ENCODE measurements at places on chromosomes 3 and 15.

DNA sequence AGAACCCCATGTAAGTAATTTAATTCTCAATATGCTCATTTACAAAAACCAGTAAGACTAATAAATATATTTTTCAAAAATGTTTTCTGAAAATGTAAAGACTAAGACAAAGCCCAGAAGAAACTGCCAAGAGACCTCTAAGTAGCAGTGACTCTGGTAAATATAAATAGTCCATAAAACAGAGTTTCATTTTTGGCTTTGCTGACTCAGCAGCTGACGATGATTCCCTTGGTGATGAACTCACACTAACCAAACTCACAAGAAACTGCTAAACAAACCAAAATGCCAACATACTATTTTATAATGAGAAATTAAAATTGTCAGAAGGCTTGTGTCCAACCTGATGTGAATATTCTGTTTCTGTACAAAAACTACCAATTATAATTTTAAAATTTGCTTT, 31.5 kb upstream of the IMPG2 start:
- DNase-seq, result no peak

GRCh38 chr15:29785642-29786041, 36.6 kb downstream of the TJP1 start:
- DNase-seq, result no peak

DNA sequence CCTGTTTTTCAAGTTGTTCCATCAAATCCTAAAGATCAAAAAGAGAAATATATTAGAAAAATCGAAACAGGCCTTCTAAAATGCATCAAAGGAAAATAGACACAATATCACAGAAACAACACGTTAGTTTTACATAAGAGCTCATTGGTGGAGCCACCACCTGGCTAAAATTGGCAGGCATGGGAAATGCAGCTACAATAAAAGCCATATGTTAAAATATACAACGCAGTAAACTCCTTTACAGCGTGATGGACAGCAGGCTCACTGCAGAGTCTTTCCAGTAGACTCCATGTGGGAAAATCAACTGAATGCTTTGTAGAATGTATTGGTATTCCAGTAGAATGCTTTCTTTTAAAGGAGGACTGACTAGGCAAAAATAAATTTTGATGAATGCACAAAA, 40.9 kb upstream of the MYO5C start:
- no peak for DNase-seq

DNA sequence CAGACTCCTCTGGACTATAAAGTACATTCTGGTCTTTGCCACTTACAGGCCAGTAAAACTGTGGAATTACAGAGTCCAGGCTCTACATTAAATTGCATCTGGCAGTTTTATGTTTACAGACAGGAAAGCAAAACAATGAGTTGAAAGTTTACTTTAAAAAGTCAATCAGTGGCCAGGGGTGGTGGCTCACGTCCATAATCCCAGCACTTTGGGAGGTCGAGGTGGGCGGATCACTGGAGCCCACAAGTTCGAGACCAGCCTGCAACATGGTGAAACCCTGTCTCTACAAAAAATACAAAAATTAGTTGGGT, 53.8 kb downstream of the TM4SF4 start:
- DNase-seq, result no peak

DNA sequence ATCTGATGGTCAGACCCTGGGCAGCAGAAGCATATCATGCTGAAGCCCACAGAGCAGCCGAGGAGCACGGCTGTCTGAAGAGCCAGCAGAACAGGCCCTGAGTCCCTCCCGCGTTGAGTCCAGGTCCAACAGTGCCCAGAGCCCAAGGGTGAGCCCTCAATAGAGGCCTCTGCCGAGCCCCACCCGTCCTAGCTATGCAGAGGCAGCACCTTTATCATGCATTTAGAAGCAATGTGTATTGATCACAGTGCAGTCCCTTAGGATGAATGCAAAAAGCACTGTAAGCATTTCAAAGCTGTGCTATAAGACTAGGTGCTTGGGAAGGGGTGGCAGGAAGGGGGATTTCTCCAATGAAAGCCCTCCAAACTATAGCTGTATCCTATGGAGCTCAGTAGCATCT, 208.5 kb downstream of the GABRB3 start:
- DNase-seq, result no peak

GRCh38 chr3:147652651-147653366, 243.6 kb downstream of the ZIC1 start:
- no peak for DNase-seq

- no peak for DNase-seq
These were observed 24.3 kb downstream of the PLEKHO2 start for GRCh38 chr15:64865998-64866520.

- DNase-seq, result no peak
These were observed 26.9 kb downstream of the PIERCE2 start for GRCh38 chr15:55434989-55435825.

- DNase-seq, result no peak
These were observed 99.5 kb downstream of the SQOR start for GRCh38 chr15:45734260-45734711.

DNA sequence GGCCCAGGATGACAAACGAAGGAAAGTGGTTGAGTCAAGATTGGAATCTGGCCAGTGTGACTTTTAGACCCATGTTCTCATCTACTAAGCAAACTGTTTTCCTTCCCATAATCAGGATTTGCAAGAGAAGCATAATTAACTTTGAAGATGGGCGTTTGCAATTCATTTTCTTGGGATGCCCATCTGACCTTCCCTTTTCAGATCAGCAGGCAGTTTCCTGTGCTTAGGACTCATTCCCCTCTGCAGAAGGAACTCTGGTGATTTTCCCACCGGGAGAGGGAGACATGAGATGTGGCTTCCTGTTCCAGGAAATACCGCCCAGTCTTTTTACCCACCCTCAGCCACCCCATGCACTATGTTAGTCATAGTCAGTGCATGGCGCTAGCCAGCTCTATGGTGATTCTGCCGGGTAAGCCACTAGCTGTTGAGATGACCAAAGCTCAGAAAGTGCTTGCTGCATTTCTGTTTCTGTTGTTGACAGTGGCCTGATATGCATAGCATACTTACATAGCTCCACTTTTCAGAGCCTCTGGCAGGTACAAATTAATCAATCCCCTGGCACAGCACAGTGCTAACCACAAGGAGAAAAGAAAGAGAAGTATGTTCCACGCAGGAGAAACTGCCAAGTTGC, 129.4 kb downstream of the VGLL4 start:
- no peak for DNase-seq

DNA sequence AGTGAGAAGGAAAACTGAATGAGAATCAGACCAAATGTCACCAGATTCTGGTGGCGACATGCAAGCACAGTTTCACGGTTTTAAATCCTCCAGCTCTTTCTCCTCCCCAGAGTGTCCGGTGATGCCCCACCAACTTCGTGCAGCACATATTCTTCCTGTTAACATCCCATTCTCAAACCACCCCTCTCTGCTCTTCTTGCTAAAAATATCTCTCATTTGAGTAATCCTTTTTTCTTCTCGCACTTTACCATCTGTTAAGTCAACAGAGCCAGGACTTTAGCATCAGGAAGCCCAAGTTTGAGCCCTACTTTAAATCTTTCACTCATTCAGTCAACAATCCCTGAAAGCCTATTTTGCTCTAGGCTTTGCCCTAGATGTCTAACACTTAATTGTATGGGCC, 68.2 kb upstream of the VGLL4 start:
- DNase-seq, result no peak

DNA sequence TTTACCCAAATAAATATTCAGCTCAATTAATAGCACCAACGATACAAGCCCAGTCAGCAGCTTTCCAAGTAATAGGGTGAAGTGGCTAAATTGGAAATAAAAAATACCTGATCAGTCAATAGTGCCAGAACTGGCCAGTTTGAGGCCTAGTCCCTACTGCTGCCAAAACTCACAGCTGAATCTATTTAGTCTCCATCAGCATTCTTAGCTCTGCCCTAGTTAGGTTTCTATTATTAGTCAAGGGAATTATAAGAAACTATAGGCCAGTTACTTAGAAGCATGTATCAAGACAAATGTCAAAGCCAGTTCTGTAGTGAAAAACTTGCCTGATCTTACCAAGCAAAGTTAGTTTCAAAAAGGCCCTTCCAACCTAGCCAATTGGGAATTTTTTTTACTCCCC, 146.2 kb upstream of the ZBTB20 start:
- no peak for DNase-seq

DNA sequence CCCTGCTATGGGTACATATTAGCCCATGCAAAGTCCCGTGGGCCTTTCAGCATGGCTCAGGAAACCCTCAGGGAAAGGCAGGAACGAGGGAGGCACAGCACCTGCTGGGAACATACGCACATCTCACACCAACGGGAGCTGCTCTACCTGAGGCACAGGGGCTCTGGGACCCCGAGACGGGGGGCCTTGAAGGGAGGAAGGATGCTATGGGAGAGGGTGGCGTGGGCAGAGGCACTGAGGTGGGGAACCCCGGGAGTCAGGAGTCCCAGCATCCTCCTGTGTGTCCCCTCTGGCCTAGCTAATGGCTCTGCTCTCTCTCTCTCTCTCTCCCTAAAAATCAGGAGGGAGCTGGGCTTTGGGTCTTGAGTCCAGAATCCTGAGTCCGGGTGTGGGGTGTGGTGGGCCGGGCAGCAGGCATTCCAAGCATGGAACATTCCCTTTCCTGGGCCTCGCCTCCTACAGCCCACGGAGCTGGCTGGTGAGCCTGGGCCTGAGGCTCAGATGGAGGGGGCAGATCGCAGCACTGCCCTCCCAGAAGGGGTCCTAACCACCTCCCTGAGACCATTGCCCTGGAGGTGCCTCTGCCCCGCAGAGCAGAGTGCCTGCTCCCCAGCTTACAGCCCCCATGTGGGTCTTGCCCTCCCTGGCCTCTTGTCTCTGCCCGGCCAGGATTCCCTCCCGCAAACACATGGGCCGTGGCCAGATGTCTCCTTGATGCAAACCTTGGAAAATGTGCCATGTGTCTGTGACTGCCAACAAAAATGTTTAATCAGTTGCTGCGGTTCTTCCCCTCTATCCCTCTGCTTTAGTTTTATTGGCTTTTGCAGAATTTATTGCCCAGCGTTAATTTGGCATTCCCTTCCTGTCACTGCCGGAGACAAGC, 101.6 kb downstream of the TMEM266 start:
- DNase-seq, result no peak

GRCh38 chr15:60854858-60855564, 374.1 kb downstream of the RORA start:
- DNase-seq, result no peak

DNA sequence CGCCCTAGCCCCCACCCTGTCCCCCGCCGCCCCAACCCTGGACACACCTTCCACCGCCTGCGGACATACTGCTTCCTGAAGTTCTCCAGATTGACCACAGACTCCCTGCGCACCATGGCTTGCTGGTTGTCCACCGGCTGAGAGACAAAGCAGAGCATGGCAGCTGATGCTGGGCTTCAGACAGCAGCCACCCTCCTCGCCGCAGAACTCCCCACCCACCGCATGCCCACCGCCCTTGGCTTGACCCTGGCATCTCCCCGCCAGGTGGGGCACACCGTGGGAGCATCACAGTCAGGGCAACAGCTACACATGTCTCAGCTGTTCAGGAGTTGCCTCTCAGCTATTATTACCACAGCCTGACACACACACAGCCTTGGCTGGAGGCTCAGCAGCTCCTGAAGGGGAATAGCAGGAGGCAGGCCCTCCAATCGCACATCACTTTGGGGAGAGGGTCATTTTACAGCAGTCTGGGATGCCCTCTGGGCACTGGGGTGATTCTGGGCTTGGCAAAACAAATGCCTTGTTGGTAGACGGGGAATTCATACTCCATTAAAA, 78.4 kb upstream of the HERC1 start:
- DNase-seq, result no peak

GRCh38 chr3:194198938-194199337, 63.0 kb downstream of the HES1 start:
- DNase-seq, result no peak

DNA sequence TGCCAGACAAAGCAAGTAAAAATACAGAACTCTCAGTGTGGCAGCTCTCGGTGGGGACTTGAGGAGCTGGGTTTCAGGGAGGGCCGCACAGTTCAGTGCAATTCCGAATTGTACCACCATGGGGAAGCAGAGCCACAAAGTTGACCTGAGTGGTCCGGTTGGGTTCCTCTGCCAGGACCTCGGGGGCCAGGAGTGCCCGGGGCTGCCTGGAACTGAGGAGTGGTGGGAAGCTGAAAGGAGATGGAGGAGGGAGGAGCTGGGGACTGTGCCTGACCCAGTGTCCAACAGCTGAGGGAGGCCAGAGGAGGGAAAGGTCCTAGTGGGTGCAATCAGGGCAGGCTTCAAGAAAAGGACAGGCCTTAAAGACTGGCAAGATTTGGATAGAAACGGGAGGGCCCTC, 32.2 kb upstream of the TRH start:
- DNase-seq, result peak; percentile 1

GRCh38 chr3:107920538-107920937, 170.3 kb downstream of the CD47 start:
- DNase-seq, result no peak

DNA sequence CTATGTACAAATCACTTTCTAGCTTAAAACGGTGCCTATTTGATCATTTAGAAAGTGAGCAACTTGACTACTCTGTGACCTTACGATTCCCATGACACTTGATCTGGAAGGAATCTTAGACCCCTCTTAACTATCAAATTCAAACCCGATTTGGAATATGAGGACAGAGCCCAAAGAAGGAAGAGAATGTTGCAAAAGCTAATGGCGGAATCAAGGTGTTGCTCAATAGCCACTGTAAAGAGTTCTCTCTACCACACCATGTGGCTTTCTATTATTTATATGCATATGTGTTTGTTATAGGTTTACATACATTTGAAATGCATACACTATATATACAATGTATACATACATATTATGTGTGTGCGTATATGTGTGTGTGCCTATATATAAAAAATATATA, 39.9 kb downstream of the PYDC2 start:
- DNase-seq, result no peak

DNA sequence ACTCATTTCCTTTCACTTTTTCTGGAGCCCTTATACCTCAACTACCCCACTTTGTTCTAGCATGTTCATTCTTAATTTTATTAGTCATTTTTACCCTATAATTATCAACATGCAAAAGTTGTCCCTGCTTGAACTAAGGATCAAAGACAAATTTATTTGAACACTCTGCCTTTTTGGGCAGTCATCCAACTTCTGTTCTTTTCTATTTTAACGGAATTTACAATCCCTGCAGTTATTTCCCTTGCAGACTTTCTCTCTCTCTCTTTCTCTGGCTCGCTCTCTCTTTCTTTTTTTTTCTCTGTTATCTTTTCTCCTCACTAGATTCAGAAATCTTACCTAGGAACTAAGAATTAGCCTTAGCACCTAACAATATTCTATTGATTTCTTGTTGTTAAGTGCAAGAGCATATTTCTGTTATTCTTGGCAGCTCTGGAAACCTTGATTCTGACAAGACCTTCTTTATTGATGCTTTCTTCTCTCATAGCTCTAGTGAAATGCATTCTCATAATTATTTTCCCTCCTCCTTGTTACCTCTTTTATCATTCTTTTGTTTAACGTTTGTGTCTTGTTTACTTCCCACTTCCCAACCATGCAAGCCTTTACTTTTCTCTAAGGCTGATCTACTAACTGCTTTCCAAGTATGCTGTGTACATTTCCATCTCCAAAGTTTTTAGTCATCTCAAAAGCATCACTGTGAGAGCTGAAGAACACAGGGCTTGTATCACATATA, 951.6 kb downstream of the DIPK2A start:
- no peak for DNase-seq

DNA sequence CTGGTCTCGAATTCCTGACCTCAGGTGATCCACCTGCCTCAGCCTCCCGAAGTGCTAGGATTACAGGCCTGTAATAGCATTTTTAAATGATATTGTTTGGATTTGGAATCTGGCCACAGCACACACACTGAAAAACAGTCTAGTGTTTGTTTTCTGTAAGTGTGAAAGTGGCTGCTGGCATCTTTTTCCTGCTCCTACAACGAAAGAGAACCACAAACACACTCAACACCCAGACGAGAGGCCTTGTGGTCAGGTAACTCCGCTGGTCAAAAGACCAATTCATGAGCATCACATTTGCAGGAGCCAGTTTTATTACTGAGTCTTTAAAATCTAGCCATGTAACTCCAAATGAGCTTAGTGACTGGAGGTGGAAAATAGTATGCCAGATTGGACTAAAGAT, 50.2 kb downstream of the IMPG2 start:
- no peak for DNase-seq
